ENCODE measurements at places on chromosomes 16 and 17.

DNA sequence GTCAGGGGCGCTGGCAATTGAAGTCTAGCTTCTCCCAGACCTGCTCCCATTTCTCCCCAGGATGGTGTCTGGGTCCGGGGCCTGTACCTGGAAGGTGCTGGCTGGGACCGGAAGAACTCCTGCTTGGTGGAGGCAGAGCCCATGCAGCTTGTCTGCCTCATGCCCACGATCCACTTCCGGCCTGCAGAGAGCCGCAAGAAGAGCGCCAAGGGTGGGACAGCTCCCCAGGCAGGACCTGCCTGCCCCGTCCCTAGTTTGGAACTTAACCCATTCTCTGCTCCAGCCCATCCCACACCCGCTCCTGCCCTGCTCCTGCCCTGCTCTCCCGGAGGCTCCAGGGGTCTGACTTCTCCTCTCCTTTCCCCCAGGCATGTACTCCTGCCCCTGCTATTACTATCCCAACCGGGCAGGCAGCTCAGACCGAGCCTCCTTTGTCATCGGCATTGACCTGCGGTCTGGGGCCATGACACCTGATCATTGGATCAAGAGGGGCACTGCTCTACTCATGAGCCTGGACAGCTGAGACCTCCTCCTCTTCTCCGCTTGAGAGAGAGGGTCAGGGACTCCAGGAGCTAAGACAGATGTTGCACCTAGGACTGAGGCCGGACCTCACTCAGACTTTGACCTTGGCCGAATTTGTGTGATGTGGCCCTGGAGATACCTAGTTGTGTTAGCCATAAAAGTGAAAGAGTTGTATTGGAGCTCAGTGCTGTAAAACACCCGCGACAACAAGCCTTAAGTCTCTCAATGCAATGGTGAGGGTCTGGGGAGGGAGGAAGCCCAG, 814 bp upstream of the KDM6B start:
- no peak for DNase-seq

DNA sequence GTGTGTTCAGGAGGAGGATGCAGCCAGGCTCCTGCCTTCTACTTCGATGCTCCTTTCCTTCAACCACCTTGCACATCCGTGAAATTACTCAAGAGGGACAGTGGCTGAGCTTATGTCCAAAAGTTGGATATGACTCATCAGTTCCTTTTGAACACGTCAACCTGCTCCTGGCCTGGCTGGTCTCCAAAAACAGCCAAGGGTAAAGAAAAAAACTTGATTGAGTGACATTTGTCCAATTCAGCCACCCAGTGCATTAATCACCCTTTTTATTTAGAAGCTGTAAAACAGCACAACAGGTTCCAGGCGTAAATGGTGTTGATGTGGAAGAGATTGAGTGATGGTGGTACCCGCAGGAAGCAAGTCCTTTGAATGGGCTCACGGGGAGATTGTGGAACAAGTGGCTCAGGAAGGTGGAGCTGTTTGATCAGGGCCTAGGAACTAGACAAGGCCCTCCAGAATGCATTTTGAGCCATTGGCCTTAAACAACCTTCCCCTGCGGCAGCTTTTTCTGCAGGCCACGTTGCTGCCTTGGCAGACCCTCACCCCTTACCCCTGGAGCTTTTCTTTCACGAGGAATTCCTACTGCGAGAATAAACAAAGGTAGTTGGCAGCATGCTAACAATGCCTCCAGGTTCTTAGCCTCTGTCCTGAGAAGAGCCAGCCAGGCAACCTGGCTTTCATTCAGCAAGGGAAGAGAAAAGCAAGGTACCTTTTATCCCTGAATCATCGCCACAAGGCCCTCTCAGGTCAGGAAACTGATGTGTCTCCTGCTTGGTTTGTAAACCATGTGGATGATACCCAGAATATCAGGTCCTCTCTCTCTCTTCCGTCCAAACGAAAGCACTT, 173.3 kb upstream of the CACNG5 start:
- DNase-seq, result no peak

- no peak for DNase-seq
These were observed 86.8 kb upstream of the HSBP1 start for GRCh38 chr16:83720981-83721380.

DNA sequence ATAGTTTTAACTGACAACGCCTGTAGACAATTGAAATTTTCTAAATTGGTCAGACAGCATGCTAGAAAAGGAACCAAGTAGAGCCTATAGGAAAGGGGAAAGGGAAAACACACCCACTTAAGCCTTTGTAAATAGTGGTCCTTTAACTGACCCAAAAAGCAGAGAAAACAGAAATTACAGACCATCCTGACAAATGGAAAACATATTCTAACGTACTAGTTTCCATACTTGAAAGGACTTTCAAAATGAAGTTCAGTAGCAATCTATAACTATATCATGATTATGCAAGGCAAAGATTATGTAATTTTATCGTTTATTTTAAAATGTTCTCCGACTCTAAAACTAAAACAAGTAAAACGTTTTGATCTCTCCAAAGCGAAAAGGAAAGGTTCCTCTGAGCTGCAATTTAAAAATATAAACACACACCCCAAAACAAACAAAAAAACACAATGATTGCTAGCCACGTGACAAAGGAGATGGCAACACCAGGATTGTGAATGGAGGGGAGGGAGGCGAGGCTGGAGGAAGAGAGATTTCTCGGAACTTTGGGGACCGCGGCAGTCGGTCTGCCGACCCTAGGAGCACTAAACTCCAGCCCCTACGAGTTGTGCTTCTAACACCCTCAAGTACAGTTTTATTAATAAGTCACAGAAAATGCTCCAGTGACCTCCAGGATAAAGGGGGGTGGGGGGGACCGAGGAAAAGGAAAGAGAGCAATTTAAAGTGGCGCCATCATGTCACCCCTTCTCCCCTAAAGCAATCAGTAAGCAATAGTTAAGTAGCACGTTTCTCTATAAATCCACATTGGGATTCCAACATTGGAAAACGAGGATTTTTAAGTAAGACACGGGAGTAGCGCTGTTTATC, 1.7 kb downstream of the KANSL1 start:
- DNase-seq, result no peak

GRCh38 chr17:4241535-4241934, 22.2 kb downstream of the ANKFY1 start:
- no peak for DNase-seq

DNA sequence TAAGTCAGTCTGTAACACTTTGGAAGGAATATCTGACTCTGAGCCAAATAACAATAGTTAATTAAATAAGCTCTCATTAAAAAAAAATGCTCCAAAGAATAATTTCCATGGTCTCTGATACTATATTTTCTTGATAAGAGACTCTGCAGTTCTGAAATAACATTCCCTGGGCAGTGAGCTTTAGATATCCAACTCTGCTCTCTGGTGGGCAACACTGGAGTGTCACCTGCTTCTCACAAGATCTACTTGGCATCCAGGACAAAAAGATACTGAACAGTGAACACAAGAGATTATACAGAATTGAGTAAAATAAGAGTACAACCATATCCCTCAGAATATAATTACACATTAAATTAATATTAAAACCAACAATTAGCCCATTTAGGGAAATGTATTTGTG, 13.7 kb downstream of the BLMH start:
- DNase-seq, result no peak

GRCh38 chr17:77684803-77685798, 273.4 kb upstream of the TNRC6C start:
- DNase-seq, result no peak

GRCh38 chr16:2236337-2237101, at the start of gene DNASE1L2:
TSS of gene DNASE1L2 (plus strand) at chr16:2236444. CDS start at chr16:2236817, 373 bp downstream.
- DNase-seq, result no peak

DNA sequence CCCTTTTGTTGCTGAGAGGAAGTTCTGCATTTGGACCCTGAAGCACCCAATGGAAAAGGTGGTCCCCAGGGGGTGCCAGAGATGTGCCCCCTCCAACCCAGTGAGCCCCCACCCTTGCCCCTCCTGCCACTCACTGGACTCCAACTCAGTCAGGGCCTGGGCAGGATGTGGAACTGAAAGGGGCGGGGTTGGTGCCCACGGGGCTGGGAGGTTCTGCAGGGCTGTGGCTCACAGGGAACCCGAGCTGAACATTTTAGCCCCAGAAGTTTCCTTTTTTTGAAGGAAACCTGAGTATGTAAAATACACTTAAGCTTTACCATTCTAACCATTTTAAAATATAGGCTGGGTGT, 15.8 kb upstream of the OGFOD3 start:
- DNase-seq, result no peak

GRCh38 chr17:9531034-9531433, 44.6 kb downstream of the STX8 start:
- DNase-seq, result no peak

DNA sequence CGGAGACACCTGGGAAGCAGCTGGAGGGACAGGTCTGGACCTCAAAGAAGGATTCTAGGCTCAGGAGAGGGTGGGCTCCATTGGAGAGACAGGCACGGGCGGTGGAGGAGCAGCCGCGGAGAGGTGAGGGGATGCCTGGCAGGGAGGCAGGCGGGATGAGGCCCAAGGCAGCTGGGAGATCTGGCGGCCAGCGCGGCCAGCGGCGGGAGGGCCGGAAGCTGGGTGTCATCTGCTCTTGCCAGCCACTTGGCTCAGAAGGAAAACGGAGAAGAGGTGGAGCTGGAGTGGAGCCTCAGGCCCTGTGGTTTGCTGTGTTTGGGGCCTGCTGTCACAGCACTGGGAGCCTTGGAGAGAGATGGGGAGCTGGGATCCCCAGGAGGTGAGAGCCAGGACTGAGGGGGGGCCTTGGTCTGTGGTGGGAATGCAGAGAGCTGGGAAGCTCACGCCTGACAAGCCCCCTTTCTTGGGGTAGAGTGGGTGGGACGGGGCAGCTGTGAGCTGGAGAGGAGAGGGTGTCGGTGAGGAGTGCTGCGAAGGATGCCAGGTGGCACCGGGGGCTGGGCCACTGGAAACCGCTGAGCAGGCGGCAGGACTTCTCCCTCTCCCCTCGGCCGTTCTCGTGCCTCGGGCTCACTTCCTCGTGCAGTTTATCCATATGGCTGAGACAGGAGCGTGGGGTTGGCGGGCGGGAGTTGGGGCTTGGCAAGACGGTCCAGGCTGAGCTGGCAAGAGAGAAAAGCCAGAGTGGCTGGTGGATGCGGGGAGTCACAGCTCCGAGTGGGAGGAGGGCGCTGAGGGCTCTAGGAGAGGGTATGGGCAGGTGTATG, 8.0 kb downstream of the TBC1D24 start:
- DNase-seq, result no peak

DNA sequence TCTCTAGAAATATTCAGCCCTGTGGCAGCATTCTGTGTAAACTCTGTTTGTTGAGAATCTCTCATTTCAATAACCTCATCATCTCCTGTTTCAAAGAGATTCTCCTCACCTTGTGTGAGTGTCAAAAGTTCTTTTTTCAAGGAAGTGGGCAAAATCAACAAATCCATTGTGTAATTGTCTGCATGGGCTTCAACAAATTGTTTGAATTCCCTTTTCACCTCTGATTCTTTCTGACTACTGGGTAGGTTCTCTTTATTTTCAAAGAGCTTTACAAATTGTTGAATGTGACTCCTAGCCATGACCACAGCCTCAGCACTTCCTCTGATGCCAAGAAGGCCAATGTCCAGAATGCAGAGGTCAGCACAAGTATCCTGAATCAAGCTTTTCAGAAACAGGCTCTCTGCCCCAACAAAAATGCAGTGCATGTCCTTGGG, 48.0 kb downstream of the N4BP1 start:
- DNase-seq, result no peak

DNA sequence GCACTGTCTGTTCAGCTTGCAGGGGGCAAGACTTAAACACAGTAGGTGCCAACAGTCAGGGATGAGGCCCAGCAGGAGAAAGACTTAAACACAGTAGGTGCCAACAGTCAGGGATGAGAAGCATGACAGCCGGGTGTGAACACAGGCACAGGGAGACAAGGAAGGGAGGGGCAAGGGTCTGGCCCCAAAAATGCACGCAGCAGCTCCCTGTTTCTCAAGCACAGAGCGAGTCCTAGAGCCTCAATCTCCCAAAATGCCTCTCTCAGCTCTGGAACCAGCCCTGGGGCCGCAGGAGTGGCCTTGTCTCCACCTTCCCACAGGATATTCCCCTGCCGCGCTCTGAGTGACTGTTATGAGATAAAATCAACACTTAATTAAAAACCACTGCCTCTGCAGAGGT, 66.4 kb downstream of the DYNLRB2 start:
- no peak for DNase-seq

GRCh38 chr17:82366749-82367148, 4.8 kb upstream of the UTS2R start:
- no peak for DNase-seq
